ENCODE measurements at places on chromosomes 2 and 18. TPM values are rescaled to one million over a fixed set of nuclear protein-coding genes. Genes with fewer than 3 reads are reported as not detected.

Gene ANKRD36B
- 3.8 TPM for total RNA-seq

Gene MBP
- total RNA-seq = 35.0 TPM

Gene TNFRSF11A
- total RNA-seq = 1.6 TPM

Gene ALPP
- not detected for total RNA-seq

DNA sequence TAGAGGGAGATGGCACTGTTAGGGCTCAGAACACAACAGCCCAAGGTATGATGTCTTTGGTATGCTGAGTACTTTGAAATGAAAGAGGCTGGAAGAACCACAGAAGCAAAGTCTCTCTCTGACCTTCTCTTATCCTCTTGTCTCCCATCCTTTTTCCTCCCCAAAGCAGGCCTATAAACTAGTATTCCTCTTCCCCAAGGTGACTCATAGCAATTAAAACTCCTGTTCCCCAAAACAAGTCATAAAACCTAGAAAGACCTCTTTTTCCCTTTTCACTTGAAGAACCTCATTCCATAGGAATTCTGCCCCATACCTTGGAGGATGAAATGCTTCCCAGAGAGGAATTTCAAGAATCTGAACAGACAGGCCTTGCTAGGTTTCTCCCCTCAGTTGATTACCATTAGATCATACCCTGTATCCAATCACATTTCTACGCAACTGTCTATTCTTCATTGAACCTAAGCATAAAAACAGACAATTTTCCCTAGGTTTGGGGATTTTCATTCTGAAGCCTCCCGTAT lies 25.7 kb downstream of the MDH1 start:
- no peaks in the 10 kb centered on the region for H3K27me3 ChIP-seq
- H3K4me1 ChIP-seq = no peaks in the 10 kb centered on the region
- no peak overlapping the region for H3K27ac ChIP-seq
- no peak overlapping the region for H3K4me3 ChIP-seq

GRCh38 chr2:65071499-65072180 lies 15.4 kb downstream of the CEP68 start:
- DNase-seq = no peak
- peaks cover 95% of the 10 kb centered on the region for H3K4me1 ChIP-seq
- peak overlapping the region; percentile 65 for H3K27ac ChIP-seq
- H3K27me3 ChIP-seq = no peaks in the 10 kb centered on the region
- no peak overlapping the region for H3K4me3 ChIP-seq
- H3K36me3 ChIP-seq = peaks cover 47% of the 10 kb centered on the region

DNA sequence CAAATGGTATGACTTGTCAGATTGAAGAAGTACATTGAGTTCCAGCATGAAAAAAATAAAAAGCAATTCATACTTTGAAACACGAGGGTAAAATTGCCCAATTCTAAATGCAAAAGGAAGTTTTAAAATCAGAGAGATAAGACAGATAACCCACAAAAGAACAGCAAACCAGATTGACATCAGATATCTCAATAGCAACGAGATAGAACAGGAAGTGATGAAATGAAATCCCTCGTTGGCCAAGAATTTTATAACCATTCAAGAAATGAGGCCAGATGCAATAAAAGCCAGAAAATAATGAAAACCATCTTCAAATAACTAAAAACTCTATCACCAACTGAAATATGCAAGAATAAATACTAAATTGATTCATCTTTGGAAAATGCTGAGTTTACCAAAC lies 172.8 kb downstream of the CD226 start:
- no peaks in the 10 kb centered on the region for H3K4me1 ChIP-seq
- DNase-seq = no peak
- H3K4me3 ChIP-seq = no peak overlapping the region
- H3K27me3 ChIP-seq = no peaks in the 10 kb centered on the region
- H3K36me3 ChIP-seq = no peaks in the 10 kb centered on the region

GRCh38 chr18:68925268-68925667 lies 127.4 kb downstream of the CCDC102B start:
- no peaks in the 10 kb centered on the region for H3K27me3 ChIP-seq
- H3K36me3 ChIP-seq = no peaks in the 10 kb centered on the region
- H3K27ac ChIP-seq = no peak overlapping the region
- DNase-seq = no peak
- no peaks in the 10 kb centered on the region for H3K4me1 ChIP-seq

All from left ventricle myocardium inferior (tissue), 1 donor.